Mesendoderm (in vitro differentiated cells): ENCODE measurements at places on chromosomes 3 and 15.

- DNase-seq, result no peak
These were observed 17.4 kb upstream of the TMPRSS7 start for GRCh38 chr3:112017091-112017490.

DNA sequence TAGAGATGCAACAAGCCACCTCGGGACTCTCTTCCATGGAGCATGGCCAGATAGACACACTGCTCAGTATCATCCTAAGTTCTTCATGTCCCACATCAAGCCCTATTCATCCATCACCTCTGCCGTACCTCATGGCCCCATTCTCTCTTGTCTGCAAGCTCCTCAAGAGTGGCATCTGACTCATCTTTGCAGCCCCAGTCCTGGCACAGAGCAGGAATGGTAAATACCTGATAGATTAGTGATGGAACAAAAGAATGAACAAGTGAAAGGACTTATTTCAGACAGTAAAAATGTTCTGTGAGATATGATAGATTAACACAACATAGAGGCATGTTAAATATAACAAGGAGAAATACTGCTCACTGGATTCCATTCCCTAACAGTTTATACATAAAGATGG, 176.4 kb downstream of the ISL2 start:
- no peak for DNase-seq

GRCh38 chr15:100373120-100373896, 31.5 kb upstream of the ADAMTS17 start:
- DNase-seq, result peak; percentile 16

DNA sequence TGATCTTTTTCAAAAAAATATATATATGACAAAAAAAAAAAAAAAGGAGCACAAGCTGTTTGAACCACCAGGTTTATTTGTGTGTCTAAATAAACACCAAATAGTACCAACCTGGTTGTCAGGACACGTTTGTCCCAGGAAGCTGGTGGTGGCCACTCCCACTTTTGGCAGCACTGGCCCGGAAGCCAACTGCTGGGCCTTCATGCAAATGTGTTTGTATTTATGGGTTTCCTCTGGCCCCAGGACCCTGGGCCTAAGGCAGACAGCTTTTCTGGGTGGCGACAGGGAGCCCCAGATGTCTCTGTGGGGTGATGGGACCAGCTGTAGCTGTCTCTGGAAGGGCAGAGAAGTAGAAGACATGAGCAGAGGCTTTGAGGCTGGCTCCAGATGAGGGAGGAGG, 31.6 kb downstream of the PRKCD start:
- no peak for DNase-seq

DNA sequence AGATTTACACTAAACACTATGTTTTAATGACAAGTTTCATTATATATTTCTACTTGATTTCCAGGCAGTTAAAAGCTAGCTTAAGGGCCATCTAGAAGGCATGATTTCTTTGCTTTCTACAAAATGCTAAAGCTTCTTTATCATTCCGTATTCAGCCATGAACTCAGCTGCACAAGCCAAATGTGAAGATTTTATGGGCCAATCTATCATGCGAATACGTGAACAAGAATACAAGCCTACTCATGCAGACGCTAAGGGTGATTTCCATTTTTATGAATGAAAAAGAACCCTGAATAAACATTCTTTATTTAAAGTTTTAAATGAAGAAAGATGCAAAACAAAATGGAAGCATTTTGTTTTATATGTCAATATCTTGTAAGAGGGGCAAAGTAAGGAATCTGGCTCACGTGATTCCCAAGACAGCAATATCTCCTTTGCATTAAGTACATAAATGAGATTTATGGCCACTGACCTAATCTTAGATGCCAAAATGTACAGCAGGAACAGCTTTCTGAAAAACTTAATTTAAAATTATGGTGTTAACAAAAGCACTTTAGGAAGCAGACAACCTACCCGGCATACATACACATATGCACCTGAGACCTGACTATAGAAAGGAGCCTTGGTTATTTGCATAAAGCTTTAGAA, 215.8 kb downstream of the DPH6 start:
- DNase-seq, result no peak

- peak; percentile 55 for DNase-seq
These were observed 65.6 kb downstream of the ITGA11 start for GRCh38 chr15:68366314-68366713.

DNA sequence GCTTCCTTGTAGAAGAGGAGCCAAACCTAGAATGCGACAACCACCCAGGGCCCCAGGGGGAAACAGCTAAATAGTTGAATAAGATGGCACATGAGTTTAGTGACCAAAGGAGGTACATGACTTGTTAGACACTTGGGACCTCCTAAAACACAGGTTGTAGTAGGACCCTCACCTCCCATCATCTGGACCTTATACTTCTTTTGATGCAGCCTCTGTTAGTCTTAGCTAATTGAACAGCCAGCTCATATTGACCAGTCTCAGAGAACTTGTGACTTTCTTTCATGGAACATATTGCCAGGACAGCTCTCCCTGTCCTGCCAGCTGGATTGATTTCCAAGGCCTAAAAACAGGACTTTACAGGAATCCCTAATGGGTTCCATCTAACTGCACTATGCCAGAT, 45.0 kb downstream of the SPSB4 start:
- no peak for DNase-seq

DNA sequence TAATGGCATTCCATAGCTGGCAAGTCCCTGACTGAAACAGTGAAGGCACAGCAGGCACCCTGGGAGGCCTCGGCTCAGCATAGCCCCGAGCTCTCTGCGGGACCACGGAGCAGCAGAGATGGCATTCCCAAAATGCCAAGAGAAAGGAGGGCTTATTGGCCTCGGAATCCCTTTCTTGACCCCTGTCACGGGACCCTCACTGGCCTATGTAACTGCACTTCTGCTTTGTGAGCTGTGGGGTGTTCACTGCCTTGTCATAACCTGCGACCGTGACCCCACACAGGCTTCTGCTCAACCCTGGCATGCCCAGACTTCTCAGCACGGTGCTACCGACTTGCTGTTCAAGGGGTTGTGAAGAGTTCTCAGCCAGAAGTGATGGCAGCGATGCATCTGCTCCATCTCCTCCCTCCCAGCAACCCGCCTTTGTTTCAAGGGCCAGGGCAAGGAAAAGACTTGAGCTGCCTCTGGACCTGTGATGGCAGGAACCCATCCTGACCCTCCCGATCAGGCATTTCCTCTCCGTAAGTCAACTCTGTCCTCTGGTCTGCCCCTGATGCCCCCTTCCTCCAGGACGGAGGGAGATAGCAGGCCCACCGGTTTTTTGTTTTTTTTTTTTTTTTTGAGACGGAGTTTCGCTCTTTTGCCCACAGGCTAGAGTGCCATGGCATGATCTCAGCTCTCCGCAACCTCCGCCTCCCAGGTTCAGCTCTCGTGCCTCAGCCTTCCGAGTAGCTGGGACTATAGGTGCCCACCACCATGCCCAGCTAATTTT, 30.5 kb downstream of the EHD4 start:
- DNase-seq, result peak; percentile 79

GRCh38 chr15:55774113-55774970, 31.4 kb upstream of the PRTG start:
- peak; percentile 82 for DNase-seq

DNA sequence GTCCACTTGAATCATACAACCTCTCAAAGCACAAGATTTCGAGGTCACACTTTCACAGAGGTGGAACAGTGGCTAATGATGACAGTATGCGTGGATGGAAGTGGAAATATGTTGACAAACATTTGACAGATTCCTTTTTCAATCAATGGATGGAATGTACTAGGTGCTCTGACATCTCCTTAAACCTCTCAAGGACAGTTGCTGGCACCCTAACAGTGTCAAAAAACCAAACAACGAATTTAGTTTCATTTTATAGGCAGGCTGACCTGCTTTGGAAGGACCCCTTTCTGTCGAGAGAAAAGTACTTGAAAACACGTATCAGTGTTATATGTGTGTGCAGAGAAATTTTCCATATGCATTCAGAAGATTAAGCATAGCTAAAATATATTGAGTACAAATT, 779.8 kb upstream of the LMCD1 start:
- DNase-seq, result no peak

- DNase-seq, result peak; percentile 19
These were observed 303.6 kb upstream of the ARPP21 start for GRCh38 chr3:35335703-35336102.

DNA sequence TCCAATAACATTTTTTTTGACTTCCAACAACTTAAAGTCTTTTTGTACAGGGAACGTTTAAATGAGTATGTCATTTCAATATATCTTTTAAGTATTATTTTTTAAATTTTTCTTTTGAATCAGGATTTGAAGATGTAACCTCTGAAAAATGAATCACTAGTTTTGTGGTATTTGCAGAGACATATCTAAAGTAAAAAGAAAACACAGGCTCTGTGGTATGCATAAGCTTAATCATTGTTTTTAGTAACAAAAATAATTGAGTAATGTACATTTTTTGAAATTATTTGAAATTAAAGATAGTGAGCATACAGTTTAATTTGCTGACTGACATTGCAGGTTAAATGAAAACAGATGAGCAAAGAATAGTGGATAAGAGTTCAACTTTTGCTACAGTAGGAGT, 531.3 kb downstream of the ROBO1 start:
- DNase-seq, result no peak
